ENCODE measurements at places on chromosomes 12 and 14.

DNA sequence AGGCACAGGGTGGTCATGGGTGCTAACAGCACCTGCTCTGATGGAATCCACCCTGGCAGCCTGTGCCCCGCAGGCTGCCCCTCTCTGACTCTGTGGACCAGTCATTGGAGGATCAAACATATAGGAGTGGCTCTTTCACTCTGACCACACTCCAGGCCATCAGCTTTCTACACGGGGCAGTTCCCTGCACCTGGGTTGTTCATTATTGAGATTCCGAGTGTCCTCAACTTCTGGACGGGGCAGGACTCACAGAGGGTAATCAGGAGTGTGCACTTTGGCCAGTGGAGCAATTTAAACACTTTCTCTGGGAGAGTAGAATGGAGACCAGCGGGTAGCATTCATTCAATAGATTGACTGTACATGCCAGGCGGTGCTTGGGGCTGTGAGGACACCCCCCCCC, 94.8 kb downstream of the NINJ2 start:
- no peak for DNase-seq

DNA sequence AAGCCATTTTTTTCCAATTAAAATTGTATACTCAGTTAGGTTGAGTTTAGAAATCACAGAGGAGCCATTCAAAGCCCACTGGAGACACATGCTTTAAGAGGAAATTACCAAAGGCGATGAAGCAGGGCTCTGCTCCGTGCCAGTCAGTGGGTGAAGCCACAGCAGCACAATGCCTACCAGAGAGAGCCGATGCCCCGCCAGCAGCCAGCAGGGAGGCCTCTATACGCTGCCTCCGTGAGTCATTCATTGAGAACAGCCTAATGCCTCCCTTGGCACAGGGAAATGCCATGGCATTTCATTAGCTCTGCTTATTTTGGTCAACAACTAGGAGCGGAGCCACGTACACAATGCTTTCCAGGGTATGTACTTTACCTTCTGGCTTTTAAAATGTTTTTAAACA, 197.8 kb upstream of the FRMD6 start:
- no peak for DNase-seq

DNA sequence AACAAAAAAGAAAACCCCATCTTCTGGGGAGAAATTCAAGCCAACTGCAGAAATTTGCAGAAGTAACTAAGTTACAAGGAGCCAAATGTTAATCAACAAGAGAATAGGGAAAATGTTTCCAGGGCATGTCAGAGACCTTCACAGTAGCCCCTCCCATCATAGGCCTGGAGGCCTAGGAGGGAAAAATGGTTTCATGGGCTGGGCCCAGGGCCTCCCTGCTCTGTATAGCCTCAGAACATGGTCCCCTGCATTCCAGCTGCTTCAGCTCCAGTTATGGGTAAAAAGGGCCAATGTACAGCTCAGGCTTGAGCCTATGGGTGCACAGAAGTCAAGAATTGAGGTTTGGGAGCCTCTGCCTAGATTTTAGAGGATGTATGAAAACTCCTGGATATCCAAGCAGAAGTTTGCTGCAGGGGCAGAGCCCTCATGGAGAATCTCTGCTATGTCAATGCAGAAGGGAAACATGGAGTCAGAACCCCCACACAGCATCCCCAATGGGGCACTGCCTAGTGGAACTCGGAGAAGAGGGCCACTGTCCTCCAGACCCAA, 260.9 kb downstream of the DUSP6 start:
- no peak for DNase-seq

DNA sequence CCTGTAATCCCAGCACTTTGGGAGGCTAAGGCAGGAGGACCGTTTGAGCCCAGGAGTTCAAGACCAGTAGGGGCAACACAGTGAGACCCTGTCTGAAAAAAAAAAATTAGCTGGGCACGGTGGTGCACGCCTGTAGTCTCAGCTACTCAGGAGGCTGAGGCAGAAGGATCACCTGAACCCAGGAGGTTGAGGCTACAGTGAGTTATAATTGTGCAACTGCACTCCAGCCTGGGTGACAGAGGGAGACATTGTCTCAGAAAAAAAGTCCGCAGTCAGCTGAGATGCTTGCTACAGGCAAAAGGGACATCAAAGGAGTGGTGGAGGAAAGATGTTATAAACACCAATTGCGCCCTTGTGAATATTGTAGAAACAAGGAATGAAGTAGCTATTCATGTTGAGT, 77.8 kb downstream of the NDUFA12 start:
- no peak for DNase-seq

- no peak for DNase-seq
These were observed 154.9 kb upstream of the AMIGO2 start for GRCh38 chr12:47234576-47235141.

DNA sequence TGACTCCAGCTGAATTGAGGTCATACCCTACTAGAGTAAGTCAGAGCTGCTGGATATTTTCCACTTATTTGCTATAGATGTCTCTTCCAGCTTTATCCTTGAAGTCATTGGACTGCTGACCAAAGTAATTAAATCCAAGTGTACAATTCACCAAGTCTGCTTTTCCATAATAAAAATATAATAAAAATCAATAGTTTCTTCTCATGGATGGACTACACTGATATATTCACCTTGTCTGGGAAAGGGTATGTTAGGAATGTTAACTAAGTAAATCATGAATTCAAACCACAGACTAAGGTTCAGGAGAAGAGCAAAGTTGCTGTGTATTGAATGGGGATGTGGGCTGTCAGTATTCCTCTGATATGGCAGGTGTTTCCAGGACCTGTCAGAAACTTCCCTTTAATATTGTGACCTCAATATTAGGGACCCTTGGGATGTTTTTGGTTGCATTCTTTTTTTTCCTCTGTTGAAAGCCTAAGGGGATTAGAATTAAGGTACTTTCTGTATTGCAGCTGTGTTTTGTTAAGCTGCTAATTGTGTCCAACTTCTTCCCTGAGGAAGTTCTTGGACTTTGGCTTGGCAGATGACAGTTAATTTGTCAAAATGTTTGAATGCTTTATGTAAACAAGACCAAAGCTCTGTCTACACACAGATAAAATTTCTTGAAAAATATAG, 284.0 kb downstream of the ATP23 start:
- no peak for DNase-seq

DNA sequence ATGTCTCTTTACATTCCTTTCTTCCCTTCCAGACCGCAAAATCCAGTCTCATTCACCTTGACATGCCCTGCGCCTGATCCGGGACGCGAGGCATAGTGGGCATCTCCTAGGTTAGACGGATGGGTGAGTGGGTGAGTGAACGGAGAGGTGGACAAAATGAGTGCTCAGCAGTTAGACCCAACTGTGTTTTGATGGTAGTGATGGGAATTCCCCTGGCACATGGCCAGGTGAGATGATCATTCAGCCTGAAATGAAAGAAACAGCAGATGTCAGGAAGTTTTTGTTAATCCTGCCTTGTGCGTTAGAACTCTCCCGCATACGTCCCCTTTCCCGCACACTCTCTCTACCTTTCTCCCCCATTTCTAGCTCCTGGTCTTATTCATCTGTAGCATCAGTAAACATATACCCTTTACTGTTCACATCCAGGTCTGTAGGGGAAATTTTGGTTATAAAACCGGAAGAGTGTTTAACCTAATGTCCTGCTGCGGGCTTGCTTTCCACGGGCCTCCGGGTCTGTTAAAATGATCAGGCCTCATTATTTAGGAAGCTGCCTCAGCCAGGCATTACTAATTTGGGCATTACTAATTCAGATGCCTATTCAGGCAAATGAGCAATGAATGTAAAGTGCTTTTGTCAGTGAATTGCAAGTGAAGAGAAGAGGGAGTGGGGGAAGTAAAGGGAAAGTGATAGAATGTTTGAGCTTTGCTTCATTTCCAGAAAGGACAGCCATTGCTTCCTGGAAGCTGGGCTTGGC, 172.8 kb downstream of the ETV6 start:
- peak; percentile 44 for DNase-seq

DNA sequence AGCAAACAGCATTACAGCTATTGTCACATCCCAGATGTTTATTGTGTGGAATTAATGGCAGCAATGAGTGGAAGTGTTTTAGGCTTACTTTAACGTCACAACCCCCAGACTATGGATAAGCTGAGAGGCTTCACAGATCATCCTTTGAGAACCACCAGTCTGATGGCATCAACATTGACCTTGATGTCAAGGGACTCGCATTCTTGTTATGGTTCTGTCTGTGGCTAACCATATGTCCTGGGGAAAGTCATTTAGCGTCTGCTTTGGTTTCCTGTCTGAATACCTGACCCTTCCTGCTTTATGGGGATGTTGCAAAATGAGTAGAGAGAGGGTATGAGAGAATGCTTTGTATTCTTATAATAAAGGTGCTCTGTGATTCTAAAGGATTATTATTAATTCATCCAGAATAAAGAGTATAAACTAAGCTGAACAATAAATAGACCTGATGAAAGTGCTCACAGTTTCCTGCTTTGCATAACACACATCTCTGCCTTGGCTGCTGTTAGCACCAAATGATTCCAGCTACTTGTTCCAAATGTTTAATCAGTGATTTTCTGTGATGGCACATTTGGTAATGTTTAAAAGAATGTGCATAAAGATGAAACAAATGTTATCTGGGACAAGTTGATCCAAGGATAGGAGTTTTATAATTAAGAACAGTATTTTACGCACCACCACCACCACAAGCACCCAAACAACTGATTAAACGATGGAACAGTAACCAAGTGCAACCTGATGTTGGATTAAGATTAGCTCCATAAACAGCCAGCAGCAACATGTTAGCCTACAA, 116.9 kb upstream of the LRIG3 start:
- no peak for DNase-seq

GRCh38 chr12:120067084-120067869, 49.3 kb downstream of the RAB35 start:
- DNase-seq, result no peak

DNA sequence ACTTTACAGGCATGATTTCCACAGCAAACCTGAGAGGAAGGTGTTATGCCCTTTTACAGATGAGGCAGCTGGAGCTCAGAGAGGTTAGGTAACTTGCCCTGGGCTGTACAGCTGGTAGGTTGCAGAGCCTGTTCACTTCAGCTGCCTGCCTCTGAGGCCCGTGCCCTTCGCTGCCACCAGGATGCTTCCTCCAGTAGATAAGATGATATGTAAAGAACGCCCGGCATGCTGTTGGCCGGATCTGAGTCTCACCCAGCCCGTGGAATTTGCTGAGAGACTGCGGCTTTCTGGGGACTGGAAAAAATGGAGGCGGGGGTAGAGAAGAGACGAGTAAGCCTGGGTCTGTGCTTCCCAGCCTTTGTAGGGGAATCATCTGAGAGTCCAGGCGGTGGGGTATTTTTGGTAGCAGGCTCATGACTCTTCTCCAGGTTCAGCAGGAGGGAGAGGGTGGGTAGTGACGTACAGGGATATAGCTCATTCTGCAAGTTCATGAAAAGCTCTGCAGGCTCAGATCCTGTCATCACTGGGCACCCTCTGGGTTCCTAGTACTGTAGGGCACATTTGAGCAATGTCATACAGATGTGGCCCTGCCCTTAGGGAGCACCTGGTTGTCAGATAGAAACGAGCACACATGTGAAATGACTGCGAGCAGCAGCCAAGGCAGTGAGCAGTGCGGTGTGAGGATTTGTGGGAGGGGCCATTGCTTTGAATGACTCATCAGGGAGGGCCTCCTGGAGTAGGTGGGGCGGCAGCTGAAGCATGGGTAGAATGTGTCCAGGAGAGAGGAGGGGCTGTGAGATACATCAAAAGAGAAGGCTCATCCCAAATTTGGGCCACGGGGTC, 159.4 kb downstream of the TSPAN9 start:
- DNase-seq, result no peak

DNA sequence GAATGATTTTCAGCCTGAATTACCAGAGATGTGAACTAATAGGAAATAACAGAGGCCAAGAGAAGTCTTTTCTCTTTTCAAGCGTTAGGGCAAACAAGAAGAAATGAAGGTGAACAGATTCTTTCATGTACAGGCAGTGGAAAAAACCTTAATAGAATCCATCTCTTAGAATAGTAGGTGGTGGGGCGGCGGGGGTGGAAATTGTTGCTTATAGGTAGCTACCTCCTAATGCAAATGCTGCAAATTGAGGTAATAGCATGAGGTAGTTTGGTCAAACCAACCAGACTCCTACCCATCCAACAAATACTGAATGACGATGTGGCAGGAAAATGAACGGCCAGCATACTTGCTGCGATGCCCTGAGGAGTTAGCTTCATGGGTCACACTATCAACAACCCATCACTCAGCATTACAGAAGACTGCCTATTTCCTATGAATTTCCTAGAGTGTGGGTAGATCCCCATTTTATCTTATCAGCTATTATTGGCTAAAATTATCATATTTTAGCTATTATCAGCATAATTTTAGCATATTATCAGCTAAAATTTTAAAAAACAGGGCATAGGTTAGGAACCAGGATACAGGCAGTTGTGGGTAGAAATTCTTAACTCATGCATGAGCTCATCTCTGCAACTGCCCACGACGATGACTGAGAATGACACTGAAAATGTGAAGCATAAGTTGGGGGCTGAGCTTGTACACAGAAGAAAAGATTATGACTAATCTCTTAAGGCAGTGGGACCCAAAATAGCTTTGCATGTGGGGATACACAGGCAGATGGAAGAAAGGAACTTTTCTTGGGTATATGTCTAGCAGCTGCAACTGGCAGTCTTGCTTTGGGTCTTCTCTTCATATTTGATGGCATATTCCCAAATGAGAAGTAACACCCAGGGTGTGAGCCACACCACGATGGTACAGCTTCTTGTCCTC, 68.7 kb downstream of the NIN start:
- DNase-seq, result peak; percentile 54

DNA sequence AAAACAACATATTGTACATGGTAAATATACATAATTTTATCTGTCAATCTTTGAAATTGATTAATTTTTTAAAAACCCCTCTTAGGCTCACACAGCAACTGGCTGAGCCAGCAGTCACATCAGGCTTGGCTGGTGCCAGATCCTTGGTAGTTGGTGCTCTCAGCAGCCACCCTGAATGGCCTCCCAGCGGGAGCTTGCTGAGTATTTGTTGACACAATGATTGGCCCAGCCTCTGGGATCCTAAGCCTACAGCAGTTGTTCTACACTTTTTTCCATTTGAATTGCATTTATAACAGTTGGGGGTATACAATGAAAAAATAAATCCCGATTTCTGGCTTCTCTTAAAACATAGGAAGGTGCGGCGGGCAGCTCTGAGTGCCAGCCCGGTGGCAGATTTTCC, 11.1 kb downstream of the PRKAB1 start:
- no peak for DNase-seq

DNA sequence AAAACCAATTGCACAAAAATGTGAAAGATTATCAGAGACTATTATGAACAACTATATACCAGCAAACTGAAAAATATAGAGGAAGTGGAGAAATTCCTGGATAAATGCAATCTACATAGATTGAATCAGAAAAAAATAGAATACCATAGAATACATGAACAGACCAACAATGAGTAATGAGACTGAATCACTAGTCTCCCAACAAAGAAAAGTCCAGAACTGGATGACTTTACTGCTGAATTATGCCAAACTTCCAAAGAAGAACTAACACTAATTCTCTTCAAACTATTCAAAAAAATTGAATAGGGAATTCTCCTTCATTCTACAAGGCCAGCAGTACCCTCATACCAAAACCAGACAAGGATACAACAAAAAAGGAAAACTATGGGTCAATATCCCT, 60.6 kb downstream of the GUCY2C start:
- no peak for DNase-seq
